ENCODE measurements at places on chromosomes 3 and 15. TPM values are rescaled to one million over a fixed set of nuclear protein-coding genes. Genes with fewer than 3 reads are reported as not detected.

- no peaks in the 10 kb centered on the region for H3K27me3 ChIP-seq
- no peak for DNase-seq
- H3K27ac ChIP-seq = no peak overlapping the region
- no peak overlapping the region for H3K4me3 ChIP-seq
- H3K4me1 ChIP-seq = no peaks in the 10 kb centered on the region
Observed at GRCh38 chr15:29612096-29612495, 210.2 kb downstream of the TJP1 start.

PPM1L gene
- 73.2 TPM for total RNA-seq

DNA sequence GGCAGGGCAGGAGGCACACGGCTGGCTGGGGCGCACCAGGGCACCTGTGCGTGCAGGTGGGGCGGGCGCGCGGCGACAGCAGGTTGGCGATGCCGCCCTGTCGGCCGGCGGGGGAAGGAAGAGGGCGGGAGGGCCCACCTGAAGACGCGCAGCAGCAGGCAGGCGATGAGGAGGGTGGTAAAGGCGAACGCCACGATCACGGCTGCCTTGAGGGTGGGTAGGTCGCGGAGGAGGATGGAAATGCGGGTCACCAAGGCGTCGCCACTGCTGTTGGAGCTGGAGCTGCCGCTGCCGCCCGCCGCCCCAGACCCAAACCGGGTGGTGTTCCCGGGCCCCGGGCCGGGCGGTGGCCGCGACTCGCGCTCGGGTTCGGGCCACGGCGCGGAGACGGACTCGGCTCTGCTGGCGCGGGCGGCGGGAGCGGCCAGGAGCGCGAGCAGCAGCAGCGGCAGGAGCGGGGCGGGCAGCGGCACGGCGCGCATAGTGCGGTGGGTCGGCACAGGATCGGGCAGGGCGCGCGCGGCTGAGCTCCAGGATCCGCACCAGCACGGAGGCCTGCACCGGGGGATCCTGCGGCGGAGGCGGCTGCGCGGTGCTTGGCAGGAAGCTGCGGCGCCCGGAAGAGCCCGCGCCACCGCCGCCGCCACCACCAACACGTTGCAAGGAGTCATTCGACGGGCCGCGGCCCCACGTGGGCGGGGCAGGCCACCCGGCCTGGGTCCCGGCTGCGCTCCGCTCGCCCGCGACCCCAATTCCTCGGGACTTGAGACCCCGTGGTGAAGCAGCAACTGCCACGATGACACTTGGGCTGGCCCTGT is at the start of gene FAM174B:
TSS of gene FAM174B (minus strand) at position 598 of the 818 bp plus-strand sequence.
- no peak within 1 kb of the TSS for H3K4me3 ChIP-seq
- H3K27me3 ChIP-seq = peaks cover 11% of the 10 kb centered on the region
- peaks cover 3% of the 10 kb centered on the region for H3K4me1 ChIP-seq
- H3K27ac ChIP-seq = no peak within 1 kb of the TSS

GRCh38 chr3:131142580-131142979 is 115.9 kb downstream of the NEK11 start:
- H3K27me3 ChIP-seq = no peaks in the 10 kb centered on the region
- DNase-seq = no peak
- no peaks in the 10 kb centered on the region for H3K36me3 ChIP-seq
- H3K4me3 ChIP-seq = no peak overlapping the region
- no peaks in the 10 kb centered on the region for H3K4me1 ChIP-seq
- H3K27ac ChIP-seq = no peak overlapping the region
